ENCODE measurements at places on chromosomes 4 and X. TPM values are rescaled to one million over a fixed set of nuclear protein-coding genes. Genes with fewer than 3 reads are reported as not detected.

DNA sequence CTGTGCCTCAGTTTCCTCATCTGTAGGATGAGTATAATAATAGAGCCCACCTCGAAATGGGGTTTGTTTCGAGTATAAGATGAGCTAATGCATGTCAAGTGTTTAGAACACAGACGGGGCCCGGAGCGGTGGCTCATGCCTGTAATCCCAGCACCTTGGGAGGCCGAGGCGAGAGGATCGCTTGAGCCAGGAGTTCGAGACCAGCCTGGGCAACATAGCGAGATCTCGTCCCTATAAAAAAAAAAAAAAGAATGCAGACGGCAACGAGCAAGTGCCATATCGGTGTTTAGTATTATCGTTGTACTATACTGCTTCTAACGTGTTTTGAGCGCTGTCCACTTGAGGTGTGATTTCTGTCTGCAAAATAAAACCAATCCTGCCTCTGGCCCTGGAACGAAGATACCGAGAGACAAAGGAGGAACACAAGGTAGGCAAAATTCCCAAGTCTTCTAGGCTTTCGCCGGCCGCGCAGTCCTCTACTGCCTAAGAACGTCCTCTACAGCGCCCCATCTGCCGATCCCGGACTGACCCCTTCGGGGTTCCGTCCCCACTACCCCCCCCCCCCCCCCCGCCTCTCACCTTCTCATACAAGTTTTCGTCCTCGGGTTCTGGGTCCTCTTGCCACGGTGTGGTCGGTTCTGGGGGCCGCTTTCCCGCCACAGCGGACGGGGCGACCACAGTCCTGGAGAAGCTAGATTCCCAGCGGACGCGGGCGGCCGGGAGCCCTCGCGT is 442 bp downstream of the NDUFB11 start:
- DNase-seq: peak; percentile 22

DNA sequence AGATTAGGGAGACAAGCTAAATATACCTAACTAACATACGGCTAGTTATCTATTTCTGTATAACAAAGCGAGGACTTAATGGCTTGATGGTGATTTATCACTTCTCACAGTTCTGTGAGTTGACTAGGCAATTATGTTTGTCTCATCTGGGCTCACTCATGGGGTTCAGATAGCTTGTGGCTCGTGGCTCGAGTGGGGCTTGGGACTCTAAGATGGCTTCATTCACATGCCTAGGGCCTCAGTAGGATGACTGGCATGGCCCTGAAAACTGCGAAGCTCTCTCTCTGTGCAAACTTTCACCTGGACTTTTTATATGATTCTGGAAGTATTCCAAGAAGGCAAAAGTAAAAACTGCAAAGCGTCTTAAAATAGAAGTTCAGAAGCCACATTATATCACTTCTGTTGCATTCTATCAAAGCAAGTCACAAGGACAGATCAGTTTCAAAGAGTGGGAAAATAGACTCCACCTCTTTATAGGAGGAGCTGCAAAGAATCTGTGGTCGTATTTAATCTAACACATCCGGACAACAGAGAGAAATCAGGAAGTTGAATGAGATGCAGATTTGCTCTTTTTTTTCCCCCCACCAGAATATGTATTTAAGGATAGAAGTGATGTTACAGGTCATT is 491.2 kb downstream of the INPP4B start:
- no peak for DNase-seq

GRCh38 chrX:149910178-149910695 is 19.1 kb upstream of the HSFX4 start:
- DNase-seq: no peak

DNA sequence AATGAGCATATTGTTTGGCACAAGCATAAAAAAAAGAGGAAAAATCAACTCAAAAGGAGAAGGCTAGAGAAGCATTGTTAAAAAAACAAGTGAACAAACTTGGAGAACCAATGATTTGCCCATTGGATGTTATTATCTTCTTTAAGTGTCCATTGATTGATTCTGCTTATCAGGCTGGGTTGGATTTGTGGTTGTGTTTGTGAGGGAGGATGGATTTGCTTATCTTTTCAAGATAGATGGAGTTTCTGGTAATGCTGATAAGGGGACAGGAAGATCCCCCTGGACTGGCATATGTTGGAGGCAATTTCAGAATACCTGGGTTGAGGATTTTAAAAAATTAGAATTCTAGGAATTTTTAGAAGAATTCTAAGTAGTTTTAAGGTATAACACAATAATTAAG is 41.8 kb upstream of the TMEM192 start:
- DNase-seq: no peak

Gene C4orf36
- 0.20 TPM for total RNA-seq

Gene STPG2
- total RNA-seq: not detected
